GM06990 (cell line): ENCODE measurements at places on chromosomes 5 and 9.

GRCh38 chr5:142777099-142777498 lies 6.9 kb downstream of the ARHGAP26 start:
- DNase-seq = no peak

GRCh38 chr9:27203783-27204182 lies 93.2 kb downstream of the EQTN start:
- DNase-seq = no peak

DNA sequence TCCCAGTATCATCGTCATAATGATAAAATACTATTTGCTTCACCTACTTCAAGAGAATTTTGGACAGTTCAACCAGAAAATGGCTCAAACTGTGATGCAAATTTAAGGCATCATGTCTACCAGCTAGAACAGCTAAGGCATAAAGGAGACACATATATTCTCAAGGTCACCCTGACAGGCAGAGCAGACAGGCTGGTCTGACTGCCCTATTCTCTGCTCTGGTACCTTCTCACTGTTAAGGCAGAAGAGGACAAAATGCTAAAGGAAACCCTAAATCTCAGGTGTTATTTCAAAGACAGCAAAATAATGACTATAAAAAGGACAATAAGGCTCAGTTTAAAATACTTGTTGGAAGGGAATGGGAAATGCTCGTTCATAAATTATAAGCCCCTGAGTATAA lies 87.2 kb downstream of the MRPS27 start:
- DNase-seq = no peak

- no peak for DNase-seq
These were observed 3.8 kb upstream of the GGTA1 start for GRCh38 chr9:121503444-121503843.

- DNase-seq = no peak
These were observed 135.0 kb upstream of the DAP start for GRCh38 chr5:10896016-10896415.

DNA sequence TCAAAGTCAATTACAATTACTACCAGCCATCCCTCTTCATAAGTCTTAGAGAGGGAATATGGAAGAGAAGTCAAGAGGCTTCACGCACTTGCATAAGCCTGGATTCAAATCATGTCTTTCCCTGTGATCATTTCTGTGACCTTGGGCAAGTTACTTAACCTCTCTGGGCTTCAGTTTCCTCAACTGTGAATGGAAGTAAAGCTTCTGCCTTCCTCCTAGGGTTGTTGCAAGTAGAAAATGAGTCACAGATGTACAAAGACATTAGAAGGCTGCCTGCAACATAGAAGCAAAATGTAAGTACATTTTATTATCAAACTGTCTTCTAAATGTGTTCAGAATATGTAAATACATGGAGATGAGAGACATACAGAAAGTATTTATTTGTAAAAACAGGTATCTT lies 42.3 kb upstream of the SEMA6A start:
- DNase-seq = no peak

DNA sequence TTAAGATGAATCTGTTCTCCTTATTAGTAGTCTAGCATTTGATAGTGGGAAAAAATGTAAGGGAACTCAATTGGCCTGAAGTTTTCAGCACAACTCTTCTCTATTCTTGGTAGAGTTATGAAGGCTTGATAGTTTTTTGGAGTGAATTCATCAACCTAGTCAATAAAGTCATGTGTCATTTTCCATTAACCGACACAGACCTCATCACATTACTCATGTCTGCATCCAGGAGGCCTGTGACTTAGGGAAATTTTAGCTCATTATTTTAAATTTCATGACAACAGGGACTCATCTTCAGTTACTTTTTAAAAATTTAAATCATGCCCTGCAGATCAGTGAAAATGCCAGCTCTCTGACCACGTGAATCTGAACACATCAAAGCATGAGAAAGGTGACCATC lies 63.3 kb downstream of the ADAMTS16 start:
- no peak for DNase-seq

- DNase-seq = no peak
These were observed 28.5 kb downstream of the GLRA1 start for GRCh38 chr5:151896031-151896691.

GRCh38 chr9:135273008-135273407 lies 185.5 kb downstream of the OLFM1 start:
- no peak for DNase-seq

GRCh38 chr5:110460837-110461236 lies 265.6 kb downstream of the TMEM232 start:
- DNase-seq = no peak

- no peak for DNase-seq
These were observed 79.0 kb downstream of the ADCY2 start for GRCh38 chr5:7474821-7475403.

DNA sequence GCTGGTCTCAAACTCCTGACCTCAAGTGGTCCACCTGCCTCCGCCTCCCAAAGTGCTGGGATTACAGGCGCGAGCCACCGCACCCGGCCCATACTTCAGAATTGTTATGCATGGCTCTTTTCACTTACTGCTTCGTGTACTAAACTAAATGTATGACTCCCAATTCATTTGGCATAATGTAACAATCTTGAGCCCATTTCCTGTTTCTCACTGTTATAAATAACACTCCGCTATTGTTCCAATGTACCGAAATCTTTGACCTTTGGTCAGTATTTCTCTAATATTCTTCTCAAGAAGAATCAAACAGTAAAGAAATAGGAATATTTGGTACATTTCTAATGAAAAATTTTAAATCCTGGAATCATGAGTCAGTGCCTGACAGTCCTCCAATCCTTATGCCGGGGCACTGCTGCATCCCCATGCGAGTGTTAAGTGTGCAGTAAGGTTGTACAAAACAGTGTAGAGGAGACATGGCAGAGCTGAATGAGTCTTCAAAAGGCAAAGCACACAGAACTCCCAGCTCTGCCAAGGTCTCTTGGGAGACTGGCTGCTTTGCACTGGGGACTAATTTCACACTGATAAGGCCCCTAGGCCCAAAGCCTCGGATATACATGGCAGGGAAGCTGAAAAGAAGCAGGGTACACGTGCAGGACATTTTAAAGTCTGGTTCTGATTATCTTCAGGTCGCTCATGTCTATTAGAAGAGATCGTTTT lies 58.4 kb downstream of the HABP4 start:
- DNase-seq = no peak

DNA sequence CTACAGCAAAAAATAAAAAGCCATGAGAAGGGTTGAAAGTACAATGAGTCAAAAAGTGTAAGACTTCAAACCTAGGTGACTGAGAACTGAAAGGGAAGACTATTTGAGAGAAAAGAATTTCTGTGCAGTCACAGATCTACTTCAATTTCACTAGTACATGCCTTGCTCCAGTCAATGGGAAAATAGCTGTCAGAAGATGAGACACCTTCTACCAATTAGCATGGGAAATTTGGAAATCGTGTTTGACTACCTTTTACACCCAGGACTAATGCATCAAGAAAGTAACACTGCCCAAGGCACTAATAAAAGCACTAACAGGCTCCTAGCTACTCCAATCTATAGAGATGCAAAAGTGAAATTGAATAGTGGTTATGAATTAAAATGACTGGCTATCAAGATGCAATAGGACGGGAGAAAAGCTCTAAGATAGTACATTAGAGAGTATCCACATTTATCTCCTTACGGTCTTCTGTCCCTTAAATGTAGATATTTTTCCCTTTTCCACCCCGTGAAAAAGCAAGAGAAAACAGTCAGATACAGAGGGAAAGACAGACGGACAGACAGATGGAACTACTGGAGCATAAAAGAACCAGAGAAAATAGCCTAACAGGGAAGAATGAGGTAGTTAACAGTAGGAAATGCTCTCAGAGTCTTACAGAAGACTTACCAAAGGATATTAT lies 15.2 kb downstream of the ERP44 start:
- peak; percentile 58 for DNase-seq

DNA sequence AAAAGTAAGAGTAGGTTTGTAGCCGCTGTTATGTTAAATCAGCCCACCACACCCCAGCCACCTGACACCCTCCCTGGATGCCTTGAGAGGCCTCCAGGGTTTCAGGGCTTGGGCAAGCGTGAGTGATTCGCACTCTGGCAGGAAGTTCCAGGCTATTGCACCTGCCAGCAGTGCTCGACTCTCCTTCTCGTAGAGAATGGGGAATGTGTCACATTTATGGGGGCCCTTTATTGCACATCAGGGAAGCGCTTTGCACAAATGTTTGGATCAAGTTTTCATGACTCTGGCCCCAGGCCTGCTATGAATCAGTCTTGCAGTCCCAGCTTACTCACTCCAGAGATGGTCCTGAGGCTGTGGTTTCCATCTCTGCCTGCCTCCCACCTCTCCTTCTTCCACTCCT lies 66.1 kb upstream of the ADRA1B start:
- no peak for DNase-seq

DNA sequence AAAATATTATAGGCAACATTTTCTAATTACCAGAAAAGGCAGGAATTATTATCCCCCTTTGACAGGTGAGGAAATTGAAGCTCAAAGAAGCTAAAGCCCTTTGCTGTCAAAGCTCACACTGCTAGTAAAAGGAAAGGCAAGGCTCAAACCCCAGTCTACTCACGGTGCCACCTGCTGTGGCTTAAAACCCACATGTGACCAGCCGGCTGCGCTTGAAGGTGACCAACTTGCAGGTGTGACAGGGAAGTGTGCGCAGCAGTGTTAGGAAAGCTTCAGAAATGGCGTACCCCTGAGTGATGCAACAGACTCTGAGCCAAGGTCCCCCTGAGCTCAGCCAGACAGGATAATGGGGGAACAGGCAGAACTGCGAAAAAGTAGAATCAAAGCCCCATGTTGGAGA lies 45.2 kb downstream of the PAX5 start:
- DNase-seq = no peak

DNA sequence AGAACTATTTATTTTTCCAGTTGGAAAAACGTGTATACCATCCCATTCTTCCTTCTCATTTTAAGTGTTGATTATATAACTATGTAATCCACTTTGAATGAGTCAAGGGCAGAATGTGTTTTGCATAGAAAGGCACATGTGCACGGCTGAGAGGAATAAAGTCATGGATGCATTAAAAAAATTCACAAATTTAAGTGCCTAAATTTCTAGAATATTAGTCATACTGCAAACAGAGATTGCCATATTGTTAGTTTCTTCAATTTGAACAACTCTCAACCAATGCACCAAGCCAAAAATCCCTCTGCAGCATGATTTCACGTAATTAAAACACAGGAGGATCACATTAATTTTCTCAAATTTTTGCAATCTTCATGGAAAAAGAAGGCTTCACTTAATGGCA lies 166.3 kb downstream of the MPDZ start:
- DNase-seq = no peak

DNA sequence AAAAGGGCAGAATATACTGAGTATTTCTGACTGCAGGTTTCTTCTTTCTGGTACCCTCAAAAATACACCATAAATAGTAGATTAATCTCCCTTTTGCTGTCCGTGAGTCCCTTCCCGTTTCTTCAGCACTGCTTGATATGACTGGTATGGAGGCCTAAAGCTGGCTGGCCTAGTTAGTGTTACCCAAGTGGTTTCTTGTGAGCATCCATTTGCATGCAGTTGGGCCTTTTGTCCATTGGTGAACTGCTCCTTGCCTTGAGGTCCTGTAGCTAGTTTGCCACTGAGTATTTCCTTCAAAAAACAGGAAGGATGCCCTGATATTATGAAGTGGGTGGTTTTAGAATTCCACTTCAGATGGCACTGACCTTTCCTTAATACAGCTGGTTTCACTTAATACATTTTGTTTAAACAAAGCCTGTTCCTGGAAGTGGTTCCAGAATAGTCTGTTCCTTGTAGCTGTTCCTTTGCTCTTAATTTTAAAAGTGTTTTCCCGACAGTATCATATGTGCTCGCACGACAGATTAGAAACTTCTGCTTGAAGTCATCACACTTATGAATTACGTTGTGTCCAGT lies 40.0 kb upstream of the ABL1 start:
- no peak for DNase-seq

DNA sequence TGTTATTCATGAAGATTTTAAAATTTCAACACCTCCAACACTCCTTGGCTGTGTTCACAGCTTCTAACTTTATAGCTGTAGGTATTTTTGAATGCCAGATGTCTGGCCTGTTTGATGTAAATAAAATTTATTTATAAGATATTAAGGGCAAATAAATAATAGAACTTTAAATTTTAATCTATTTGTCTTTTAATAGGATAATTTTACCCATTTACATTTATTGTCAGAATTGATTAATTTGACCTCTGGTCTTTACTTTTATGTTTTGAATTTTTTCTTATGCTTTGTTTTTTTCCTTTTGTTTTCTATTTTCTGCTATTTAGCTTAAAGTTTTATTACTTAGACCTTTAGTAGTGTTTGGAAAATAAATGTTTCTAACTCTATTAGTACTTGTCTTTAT lies 94.6 kb downstream of the UGCG start:
- DNase-seq = no peak

- DNase-seq = peak; percentile 52
These were observed 2.4 kb downstream of the CARD19 start for GRCh38 chr9:93098236-93098946.

DNA sequence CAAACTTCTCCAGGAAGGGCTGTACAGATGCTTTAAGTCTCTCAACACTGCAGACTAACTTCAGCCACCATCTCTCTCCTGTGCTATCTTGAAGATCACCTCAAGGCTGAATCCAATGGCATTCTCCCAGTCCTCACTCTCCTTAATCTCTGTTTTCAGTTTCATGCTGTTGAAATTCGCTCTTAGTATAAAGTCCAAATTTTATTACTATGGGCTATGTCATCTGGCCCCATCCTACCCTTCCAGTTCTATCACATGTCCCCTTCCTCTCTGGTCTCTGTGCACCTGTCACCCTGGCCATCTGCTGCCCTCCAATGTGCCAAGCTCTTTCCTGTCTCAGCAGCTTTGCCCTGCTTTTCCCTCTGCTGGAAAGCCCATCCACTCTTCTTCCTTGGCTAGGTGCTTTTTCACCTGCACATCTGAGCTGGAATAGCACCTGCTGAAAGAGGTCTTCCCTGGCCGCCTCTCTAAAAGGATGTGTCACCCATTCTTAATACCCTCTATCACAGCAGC lies 284.7 kb upstream of the MAP3K1 start:
- no peak for DNase-seq

GRCh38 chr5:137344021-137344420 lies 155.1 kb downstream of the SPOCK1 start:
- no peak for DNase-seq

- no peak for DNase-seq
These were observed 160.3 kb upstream of the MVB12B start for GRCh38 chr9:126166291-126166690.

DNA sequence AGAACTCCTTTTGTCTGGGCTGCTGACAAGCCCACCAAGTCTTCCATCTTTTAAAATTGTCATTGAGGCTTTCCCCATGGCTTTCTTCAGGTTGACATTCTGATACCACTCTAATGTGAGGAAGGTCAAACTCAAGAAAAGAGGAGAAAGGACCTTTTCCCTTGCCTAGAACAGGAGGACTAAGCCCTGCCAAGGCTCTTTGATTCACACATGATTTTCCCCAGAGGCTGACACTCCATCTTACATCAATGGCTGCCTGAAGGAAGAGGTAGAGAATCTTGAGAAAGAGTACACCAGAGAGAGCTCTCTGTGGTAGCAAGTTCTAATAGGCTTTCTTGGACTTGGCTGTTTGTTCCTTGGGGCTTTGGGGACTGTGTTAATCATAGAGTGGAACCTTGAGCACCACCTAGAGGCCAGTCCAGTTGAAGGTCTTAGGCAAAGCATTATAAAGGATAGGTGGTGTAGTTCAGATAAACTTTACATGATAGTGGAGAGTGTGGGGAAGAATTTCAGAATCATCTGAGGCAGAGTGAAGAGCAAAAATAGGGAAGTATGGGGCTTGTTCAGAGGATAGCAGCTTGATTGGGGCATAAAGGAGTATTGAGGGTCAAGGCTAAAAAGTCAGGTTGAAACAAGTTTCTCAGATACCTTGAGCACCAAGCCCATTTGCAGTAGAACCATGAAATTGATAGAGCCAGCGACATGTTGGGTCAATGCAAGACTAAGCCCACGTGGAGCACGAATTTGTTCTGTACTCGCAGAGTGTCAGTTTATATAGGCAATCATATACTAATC lies 36.7 kb downstream of the NDFIP1 start:
- no peak for DNase-seq
